Thymus (tissue), 14 donors: ENCODE measurements at places on chromosomes 6 and 20. TPM values are rescaled to one million over a fixed set of nuclear protein-coding genes. Genes with fewer than 3 reads are reported as not detected.

Gene ARHGAP40
- total RNA-seq, result not detected

DNA sequence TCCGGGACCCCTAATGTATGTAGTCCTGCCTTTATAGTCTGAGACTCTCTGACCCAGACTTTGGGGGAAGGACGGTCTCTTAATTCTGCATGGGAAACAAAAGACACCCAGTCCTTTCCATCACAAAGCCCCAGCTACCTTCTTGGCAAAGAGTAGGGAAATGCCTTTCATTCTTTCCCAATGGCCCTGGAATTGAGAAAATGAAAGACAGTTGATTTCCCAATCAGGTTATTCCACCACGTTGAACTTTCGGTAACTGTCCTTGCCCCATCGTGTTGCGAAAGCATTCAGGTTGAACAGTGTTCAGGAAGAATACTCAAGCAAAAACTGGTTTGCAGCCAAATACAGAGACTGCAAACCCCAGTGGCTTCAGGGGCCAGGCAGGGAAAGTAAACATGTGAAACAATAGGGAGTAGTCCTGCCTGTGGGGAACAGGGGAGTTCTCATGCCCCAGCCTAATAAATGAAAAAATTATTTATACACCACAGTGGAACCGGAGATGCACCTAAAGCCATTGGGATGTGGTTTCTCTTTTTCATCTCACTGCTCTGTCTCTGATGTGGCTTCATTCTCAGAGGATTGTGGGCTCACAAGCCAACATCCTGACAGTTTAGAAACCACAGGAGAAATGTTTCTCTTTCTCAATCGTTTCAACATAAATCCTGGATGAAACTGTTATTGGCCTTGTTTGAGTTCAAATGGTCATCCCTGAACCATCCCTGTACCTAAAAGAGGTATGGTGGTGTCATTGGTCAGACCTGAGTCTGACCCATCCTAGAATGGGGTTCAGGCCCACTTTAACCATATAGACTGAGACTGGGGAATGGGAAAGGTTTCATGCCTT lies 44.2 kb upstream of the SLC9A8 start:
- peak; percentile 80 for DNase-seq

DNA sequence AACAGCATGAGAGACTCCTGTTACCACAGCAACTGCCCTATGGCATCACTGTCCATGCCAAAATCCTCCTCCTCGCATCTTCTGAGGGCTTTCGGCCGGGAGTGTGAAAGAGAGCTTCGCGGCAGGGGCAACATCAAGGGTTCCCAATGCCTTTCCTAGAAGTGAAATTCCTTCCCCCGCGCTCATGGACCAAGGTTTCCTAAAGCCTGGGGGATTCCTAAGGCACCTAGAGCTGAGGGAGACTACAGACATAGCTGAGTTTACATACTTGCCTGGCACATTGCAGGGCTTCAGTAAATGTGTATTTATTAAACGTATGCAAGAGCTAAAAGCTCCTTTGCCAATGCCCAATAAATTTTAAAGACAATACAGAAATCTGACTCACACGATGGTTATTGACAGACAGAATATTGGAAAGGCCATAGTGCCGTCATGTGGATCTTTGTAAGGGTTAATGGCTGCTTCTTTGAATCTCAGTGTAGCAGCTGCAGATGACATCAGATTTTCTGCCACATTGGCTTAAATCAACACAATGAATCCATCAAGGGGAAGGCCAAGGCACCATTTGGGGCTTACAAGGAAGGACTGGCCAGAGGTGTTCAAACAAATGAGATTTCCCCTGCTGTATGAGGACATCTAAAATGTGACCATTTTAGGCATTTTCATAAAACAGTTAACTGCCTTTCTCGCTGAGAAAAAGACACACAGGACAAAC lies 281.2 kb upstream of the JARID2 start:
- DNase-seq, result no peak

GRCh38 chr6:90502866-90503407 lies 83.9 kb downstream of the MAP3K7 start:
- DNase-seq, result no peak

DNA sequence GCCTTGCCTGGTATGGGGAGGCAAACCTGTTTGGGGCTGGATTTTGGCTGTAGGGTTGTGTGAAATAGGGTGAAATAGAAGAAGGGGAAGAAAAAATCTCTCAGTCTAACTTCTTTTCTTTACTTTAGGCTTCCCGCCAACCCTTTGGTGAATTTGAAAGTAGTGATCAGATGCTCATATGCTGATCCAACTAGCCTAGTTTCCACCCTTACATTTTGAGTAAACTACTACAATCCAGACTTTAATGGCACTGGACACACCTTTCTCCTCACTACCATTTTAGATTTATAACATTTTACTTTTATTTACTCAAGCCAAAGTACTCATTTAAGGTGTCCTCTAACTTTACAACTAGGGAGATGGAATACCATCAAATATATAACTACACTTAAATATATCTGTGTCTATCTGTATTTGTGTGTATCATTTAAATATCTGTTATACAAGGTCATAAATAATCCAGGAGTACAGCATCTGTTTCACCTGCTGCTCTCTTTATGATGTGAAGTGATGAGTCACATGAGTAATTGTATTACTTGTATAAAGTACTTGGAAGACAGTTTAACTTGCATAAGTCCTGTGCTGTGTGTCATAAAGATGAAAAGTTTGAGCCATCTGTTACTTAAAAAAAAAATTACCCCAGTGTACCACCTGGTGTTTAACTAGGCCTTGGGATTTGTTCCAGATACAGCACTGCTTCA lies 172.1 kb downstream of the CDKAL1 start:
- no peak for DNase-seq

DNA sequence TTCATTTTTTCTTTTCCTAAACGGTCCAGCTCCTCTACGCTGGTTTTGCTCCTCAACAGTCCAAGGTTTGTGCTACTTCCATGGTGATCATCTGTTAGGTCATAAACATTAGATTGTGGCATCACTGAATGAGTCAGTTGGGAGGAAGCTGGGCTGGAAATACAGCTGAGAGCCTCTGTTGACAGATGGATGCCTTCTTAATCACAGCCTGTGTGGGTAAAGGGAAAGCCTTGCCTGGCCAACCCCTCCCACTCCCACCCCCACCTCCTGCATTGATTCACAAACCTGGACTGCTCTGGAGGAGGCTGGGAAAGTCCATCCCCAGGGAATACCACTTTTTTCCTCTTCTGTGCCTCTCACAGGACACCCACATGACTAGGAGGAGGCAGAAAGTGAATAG lies 180.6 kb upstream of the CCN2 start:
- no peak for DNase-seq

Gene DUSP15
- total RNA-seq, result 0.76 TPM

DNA sequence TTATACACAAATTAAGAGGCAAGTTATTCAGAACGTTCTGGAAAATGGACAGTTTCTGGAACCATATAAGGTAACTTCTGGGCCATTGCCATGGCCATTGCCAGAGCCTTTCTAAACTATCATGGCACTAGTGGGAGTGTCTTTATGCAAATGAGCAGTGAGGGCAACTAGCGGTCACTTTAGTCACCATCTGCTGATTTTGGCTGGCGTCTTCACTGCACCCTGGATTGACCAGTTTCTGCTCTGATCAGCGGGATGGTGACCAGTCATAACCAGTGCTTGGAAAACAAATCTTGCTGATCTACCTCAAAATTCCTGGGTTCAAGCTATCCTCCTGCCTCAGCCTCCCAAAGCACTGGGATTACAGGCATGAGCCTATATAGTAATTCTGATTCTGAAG lies 7.3 kb upstream of the SNTA1 start:
- no peak for DNase-seq

Gene OLIG3
- 0.05 TPM for total RNA-seq

Gene GHRH
- total RNA-seq, result 14.4 TPM

DNA sequence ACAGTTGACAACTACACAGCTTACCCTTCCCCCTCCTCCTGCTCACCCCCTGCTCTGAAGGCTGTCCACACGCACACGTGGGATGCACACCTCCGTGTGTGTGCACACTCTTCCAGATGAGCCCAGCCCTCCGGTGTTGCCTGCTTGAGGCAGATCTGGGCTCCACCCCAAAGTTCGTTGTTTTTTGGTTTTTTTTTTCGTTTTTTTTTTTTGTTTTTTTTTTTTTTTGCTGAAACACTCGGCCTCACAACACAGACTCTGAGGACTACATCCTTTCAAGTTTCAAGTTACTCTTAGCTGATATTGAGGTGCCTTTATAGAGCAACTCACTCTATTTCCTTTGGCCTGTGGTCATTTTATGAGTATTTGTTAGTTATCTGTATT lies 88.2 kb downstream of the RREB1 start:
- DNase-seq, result peak; percentile 49

Gene RANBP9
- total RNA-seq, result 23.4 TPM

Gene TGIF2
- total RNA-seq, result 17.9 TPM

Gene EDN1
- total RNA-seq, result 1.0 TPM

- DNase-seq, result no peak
Measured at GRCh38 chr6:6925391-6926164, 182.2 kb upstream of the RREB1 start.

DNA sequence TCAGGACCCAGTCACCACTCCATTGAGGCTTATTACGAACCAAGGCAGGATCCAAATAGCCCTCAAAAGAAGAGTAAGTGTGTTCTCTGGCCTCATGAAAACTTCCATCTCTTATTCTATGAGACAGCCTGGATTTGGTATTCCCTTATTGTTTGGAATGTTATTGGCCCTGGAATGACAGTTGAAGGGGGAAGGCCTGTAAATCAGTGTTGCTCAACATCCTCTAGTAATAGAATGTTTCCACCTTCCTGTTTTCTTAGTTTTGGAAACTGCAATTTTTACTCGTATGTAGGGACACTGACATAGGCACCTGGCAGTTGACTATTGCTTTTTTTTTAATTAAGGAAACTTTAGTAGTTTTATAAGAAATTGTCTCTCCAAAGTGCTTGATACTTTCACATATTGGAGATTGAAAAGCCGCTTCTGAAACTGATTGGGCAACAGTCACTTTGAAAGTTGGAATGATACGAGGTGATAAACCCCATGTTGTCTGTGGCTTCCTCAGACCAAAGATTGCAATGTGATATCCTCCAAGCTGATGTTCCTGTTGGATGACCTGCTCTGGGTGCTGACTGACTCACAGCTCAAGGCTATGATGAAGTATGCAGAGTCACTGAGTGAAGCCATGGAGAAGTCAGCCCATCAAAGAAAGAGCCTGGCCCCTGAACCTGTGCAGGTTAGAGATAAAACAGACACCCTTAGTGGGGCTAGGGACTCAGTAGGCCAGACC lies 43.1 kb downstream of the BLTP3A start:
- DNase-seq, result no peak

DNA sequence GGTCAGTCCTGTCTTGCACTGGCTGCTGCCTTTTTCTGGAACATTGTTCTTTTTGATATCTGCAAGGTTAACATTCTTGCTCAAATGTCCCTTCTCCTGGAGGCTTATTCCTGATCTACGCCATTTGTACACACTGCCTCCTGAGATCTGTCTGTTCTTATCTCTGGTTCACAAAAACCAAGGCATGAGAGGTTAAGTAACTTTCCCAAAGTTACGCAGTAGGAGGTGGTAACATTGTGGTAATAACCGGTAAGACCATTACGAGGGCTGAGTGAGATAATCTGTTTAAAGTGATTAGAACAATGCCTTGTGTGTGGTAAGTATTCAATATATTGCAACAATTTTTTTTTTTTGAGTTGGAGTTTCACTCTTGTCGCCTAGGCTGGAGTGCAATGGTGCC lies 132.1 kb downstream of the FNDC1 start:
- no peak for DNase-seq

Gene CTCFL
- total RNA-seq, result 0.05 TPM
